NCI-H510A treated with DMSO at 0.1 percent for 48 hours (cell line): ENCODE measurements at places on chromosomes 2 and 18.

GRCh38 chr2:215883799-215884198 is 129.6 kb downstream of the MREG start:
- no peak for DNase-seq

DNA sequence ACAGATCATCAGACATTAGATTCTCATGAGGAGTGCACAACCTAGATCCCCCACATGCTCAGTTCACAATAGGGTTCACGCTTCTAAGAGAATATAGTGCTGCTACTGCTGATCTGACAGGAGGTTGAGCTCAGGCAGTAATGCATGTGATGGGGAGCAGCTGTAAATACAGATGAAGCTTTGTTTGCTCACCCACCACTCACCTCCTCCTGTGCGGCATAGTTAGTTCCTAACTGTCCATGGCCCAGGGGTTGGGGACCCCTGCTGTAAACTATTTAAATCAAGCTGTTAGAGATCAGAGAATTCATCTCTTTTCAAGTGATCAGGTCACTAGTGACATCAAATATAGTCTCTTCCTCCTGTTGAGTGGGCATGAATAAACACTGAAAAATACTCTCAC is 88.8 kb upstream of the ACVR2A start:
- no peak for DNase-seq

DNA sequence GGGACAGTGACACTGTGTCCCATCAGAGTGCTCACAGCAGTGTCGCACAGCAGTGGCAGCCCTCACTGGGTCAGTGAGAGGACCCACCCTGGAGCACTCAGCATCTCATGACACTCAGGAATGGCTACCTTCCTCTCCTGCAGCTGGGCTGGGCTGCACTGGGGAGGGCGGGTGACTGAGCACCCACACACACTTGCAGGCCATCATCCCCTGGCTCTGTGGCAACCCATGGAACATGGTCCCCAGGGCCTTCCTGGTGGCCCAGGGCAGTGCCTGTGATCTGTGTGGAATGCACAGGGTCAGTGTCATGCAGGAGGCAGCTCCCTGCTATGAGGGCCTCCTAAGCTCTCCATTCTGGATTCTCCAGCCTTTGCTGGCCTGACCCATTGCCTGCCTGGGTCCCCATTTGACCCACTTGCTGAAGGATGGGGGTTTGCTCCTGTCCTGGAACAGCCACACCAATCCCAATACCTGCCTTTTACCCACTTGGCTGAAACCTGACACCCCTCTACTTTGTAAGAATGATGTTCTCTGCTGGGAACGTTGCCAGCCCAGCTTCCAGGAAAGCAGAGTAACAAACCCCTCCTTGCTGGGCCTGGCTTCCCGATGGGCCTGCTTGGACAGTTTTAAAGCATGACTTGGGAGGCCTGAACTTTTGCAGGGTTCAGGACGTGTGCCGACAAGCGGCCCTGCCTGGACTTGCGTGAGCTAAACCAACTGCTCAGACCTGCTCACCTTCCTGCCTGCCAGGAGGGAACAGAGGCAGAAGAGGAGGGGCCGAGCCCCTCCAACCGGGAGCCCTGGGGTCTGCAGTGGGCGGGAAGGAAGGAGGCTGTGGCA is 13.7 kb downstream of the HS6ST1 start:
- DNase-seq, result peak; percentile 95

DNA sequence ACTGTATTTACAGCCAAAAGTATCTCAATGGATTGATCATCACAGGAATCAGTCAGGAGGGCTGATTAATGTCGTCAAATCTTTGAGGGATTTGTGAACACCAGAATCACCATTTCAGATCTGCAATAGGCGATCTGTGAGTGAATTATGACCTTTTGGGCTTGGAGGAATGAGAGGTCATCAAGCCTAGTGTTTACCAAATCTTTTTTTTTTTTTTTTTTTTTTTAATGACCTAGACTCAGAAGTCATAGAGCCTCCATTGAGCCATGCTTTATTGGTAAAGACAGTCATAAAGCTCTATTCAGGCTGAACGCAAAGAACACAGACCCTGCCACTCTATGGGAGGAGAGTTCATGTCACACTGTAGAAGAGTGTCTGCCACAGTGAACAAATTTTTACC is 97.7 kb downstream of the SOCS6 start:
- no peak for DNase-seq

DNA sequence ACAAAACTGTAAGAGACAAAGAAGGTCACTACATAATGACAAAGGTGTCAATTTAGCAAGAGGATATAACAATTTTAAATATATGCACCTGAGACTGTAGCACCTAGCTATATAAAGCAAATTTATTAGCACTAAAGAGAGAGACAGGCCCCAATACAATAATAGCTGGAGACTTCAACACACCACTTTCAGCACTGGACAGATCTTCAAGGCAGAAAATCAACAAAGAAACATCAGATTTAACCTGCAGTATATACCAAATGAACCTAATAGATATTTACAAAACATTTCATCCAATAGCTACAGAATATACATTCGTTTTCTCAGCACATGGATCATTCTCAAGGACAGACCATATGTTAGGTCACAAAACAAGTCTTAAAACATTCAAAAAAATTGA is 14.7 kb downstream of the MC2R start:
- no peak for DNase-seq
